ENCODE measurements at places on chromosomes 11 and 22.
A peak's percentile ranks its signal among the peaks of the same experiment; 100 is the strongest.

GRCh38 chr11:15275141-15275540 lies 160.4 kb downstream of the INSC start:
- no peak for DNase-seq

GRCh38 chr22:40679964-40680818 lies 907 bp downstream of the MCHR1 start:
- no peak for DNase-seq

DNA sequence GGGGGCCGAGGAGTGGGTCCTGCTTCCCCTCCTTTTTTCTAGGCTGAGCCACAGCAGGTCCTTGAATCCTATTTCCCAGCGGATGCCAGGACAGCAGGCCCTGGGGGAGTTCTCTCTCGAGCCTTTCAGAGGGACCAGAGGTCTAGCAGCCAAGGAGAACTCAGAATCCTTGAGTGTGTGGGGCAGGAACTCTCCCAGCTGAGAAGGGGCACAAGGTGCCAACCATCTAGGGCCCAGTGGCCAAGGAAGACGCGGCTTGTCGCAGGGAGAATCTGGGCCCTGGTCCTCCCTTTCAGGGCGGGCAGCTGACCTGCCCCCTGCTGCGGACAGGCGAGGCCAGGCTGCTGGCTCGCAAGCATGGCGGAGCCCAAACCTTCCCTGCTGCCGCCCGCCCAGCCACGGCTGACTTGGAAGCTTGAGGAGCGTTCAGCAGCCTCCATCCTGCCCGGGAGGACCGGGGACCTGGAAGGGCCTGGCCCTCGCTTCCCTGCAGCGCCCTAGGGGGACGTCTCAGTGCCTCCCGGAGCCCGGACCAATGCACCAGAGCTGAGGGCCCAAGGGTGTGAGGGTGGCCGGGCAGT lies 972 bp upstream of the TSSC4 start:
- DNase-seq, result peak; percentile 37

GRCh38 chr11:1875093-1875850 lies 16.4 kb downstream of the PRR33 start:
- DNase-seq, result no peak

DNA sequence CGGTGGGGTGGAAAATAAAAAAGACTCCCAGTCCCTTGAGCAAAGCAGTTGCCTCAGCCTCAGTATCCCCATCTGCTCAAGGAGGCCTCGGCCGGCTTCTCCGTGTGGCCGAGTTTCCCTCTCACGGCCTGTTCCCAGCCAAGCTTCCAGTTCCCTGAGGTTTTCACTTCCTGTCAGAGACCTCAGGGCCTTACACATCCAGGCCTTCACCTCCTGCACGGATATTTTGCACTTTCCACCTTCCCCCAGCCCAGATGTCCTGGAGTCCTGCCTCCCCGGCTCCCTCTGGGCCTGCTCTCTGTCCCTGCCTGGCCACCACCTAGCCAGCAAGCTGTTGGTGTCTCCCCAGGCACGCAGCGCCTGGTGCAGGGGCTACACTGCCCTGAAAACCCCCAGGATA lies 41.1 kb upstream of the CD82 start:
- DNase-seq, result no peak

- no peak for DNase-seq
These were observed 563.4 kb upstream of the CCDC179 start for GRCh38 chr11:23423656-23424055.

- no peak for DNase-seq
These were observed 13.8 kb upstream of the P2RY6 start for GRCh38 chr11:73258104-73259035.

GRCh38 chr22:32880893-32881596 lies 79.5 kb downstream of the TIMP3 start:
- peak; percentile 99 for DNase-seq

Measured in hematopoietic multipotent progenitor cell treated with erythropoietin and hydrocortisone succinate and interleukin-3 and kit ligand, for 4 days (in vitro differentiated cells).